ENCODE measurements at places on chromosomes 5 and 9.

DNA sequence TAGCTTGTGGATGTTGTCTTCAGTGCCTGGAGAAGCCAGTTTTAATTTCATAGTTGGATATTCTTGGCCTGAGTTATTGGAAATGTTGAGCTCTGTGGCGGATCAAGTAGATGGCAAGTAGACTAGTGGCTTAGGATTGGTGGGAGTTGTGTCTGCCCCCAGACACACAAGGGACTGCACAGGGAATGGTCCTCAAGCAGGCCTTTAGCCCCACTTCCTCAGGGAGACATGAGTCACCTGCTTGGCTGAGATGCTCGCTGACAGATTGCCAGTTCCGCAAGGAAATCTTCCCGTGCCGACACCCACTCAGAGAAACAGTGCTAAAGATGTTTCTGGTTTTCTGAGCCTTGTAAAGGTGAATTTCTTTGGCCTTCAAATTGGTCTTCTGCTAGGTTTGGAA, 18.8 kb upstream of the CATSPER3 start:
- DNase-seq, result no peak

DNA sequence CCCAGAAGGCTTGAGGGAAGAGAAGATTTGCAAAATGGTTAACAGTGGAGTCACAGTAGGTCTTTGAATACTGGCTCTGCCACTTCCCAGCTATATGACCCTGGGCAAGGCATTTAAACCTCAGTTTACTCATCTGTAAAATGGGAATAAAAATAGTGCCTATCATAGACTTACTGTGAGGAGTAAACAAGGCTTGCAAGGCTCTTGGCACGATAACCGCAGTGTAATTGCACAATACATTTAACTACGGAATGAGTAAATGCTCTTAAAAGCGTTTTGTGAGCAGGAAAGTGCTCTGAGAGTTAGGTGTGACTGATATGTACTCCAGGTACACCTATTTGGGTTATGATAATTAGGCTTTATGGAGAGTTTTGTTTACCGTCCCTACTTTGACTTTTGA, 8.4 kb downstream of the SLC36A3 start:
- no peak for DNase-seq

GRCh38 chr5:96984506-96985192, 48.8 kb downstream of the LNPEP start:
- no peak for DNase-seq

- DNase-seq, result no peak
Observed at GRCh38 chr9:114471157-114471556, 34.1 kb downstream of the WHRN start.

GRCh38 chr5:165277661-165278060, 1772.2 kb downstream of the MAT2B start:
- DNase-seq, result no peak

DNA sequence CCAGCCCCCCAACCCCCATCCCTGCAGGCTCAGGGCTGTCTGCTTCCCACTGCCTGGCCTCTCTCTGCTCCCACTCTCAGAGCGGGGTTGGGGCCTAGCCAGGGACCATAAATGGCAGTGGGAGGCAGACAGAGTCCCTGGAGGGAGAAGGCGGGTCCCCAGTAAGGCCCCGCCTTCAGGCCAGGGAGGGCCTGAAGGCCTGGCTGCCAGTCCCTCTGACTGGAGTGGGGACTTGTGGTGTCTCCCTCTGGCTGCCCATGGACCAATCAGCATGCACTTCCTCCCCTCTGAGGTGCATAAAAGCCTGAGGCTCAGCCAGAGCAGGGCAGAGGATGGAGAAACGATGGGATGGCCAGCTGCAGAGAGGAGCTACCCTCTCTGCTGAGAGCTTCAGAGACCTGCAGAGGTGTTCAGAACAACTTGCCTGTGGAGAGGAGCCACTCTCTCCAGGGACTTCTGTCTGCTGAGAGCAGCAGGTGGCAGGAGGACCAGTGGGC, 2.7 kb upstream of the BTNL9 start:
- no peak for DNase-seq
